Caki2 (cell line): ENCODE measurements at places on chromosomes 5 and 9. TPM values are rescaled to one million over a fixed set of nuclear protein-coding genes. Genes with fewer than 3 reads are reported as not detected.

The TRIM23 gene
- total RNA-seq: 3.9 and 9.7 TPM in 2 replicates

The TDRD7 gene
- 14.2 and 15.4 TPM in 2 replicates for total RNA-seq

The CAVIN4 gene
- 0.74 TPM in 1 of 2 replicates, not detected in the other for total RNA-seq

The SLC6A3 gene
- total RNA-seq: not detected in 2 replicates

The KCNT1 gene
- total RNA-seq: not detected in 2 replicates

The ADRA1B gene
- total RNA-seq: 25.0 and 28.4 TPM in 2 replicates

The ADRB2 gene
- 0.20 and 0.26 TPM in 2 replicates for total RNA-seq
